ENCODE measurements at places on chromosomes 6 and 20. TPM values are rescaled to one million over a fixed set of nuclear protein-coding genes. Genes with fewer than 3 reads are reported as not detected.

GRCh38 chr6:133456439-133456838, 215.3 kb downstream of the EYA4 start:
- DNase-seq = no peak

- DNase-seq = no peak
Observed at GRCh38 chr20:20733943-20734342, 21.5 kb upstream of the RALGAPA2 start.

CST5 gene
- total RNA-seq = not detected

- DNase-seq = no peak
Observed at GRCh38 chr6:155201461-155202226, 62.2 kb upstream of the CLDN20 start.

GRCh38 chr6:163687075-163687474, 272.6 kb downstream of the QKI start:
- no peak for DNase-seq

GRCh38 chr20:60009826-60010616, 51.8 kb downstream of the CDH26 start:
- DNase-seq = no peak

- DNase-seq = no peak
Observed at GRCh38 chr6:81934936-81935335, 182.5 kb upstream of the TENT5A start.

GRCh38 chr6:17347012-17347411, 46.4 kb upstream of the CAP2 start:
- no peak for DNase-seq

NMBR gene
- not detected for total RNA-seq

SLC26A8 gene
- total RNA-seq = 0.18 TPM

CNR1 gene
- 3.4 TPM for total RNA-seq

- no peak for DNase-seq
Observed at GRCh38 chr6:42441697-42442081, 10.0 kb downstream of the TRERF1 start.

GJA1 gene
- 8.3 TPM for total RNA-seq

TCP11 gene
- total RNA-seq = not detected

DNA sequence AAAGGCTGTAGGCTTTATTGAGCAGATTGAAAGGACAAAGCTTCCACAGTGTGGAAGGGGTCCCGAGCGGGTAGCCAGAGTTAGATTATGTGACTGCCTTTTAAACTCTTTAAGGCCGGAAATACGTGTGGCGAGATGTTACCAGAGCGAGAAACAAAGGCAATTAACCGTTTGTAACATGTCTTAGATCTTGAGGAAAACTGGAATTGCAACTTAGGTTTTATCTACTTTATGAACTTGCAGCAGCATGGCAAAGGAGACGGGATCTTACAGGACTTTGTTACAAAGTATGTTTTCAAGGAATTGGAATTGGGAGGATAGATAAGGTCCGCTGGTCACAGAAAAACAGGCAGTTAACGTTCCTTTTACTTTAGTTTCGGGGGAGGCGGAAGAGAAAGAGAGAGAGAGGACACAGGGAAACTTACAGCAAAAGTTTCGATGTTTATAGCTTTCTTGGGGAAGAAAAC, 594.7 kb upstream of the ADGRB3 start:
- no peak for DNase-seq

GRCh38 chr6:157443066-157443800, 62.2 kb downstream of the ZDHHC14 start:
- DNase-seq = no peak

- DNase-seq = no peak
Observed at GRCh38 chr20:22062874-22063273, 357.4 kb downstream of the PAX1 start.

- DNase-seq = no peak
Observed at GRCh38 chr6:137832110-137832509, 34.9 kb upstream of the TNFAIP3 start.

GRCh38 chr6:32697031-32697430, 30.6 kb upstream of the HLA-DQB1 start:
- no peak for DNase-seq

MROH8 gene
- 2.3 TPM for total RNA-seq

DNA sequence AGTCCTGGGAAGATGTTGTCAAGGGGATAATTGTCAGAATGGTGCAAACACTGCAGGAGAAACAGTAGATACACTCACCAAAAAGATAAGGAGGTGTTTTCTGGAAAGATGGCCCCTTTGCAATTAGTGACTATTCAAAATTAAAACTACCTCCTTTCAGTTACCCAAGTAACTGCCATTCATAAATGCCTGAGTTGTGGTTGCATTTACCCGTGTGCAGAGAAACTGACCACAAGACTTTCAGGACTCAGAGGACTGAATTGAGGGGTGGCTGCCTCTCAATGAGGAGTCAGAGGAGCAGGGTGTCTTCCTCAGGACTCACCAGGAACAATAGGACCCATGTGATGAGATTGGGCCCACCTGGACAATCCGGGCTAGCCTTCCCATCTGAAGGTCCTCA, 39.0 kb downstream of the GCM1 start:
- no peak for DNase-seq

ALDH5A1 gene
- 18.3 TPM for total RNA-seq

All from left colon (tissue), 2 donors.